ENCODE measurements at places on chromosomes 12 and 14.

DNA sequence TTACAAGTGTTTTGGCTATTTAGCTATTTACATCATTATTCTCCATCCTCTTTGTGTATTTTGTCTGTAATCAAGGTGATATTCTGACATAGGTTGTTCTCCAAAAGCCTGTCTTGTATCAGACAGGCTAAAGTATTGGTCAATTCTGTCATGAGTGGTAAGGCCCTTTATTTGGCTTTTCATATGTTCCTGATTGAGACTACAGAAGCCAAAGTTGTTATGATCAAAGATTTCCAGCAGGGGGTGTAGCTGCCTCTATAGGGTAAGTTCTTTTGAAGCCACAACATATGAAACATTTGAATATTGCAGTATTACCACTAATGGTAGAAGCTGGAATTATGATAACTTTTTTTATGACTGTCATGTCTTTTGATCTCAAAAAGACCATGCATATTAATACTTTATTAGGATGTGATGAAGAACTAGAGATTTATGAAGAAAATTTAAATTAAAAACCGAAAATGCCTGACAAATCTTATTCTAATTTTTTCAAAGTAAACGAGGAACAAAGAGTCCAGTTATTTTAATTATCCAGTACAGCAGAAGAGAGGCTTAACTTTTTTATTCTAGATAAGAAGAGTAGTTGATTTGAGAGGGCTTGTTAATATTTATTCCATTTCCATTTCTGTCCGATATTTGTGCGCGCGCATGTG, 3.4 kb upstream of the ARHGAP5 start:
- no peak for DNase-seq

GRCh38 chr12:13534242-13534641, 337.7 kb downstream of the EMP1 start:
- DNase-seq = no peak

GRCh38 chr12:108116254-108116653, 12.8 kb upstream of the WSCD2 start:
- DNase-seq = no peak

DNA sequence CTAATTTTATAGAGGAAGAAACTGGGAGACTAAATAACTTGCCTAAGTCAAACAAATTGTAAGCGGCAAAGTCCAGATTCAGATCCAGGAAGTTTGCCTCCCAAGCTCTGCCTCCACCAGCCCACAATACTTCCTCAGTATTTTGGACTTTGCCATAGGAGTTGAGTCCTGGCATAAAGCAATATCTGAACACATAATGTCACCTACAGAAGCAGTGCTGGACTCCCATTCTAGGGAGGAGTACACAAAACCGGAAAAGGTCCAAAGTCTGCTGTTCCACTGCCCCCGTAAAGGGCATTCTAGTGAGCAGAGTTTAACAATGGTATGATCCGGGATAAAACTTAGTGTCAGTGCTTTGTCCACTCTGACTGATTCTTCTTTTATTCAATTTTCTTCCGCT, 340.5 kb downstream of the FUT8 start:
- DNase-seq = no peak

GRCh38 chr14:26765301-26765700, 167.5 kb upstream of the NOVA1 start:
- no peak for DNase-seq

DNA sequence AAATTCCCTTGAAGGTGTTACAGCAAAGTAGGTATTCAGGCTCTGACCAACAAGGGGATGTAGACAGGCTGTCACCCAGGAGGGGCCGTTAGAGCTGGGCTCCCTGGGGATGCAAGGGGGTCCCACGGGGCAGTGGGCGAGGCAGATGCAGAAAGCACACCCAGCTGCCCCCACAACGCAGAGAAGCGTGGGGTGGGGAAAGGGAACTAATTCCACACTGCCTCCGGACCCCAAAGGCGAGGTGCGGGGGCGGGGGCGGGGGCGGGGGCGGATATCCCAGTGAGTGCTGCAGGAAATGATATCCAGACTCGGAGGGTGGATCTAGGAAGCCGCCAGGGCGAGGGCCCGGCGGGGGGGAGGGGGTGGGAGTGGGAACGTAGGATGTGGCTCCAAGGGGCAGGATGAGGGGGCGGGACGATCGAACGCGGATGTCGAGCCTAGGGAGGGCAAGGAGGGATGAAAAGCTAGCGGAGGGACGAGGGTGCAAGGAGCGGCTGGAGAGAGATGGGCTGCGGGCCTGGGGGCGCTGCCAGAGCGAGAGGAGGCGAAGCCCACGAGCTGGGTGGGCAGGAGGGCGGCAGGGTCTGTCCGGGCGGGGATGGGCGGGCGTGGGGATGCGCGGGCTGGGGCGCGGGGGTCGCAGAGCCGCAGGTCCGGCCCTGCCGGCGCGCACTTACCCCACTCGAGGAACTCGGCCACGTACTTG, 874 bp downstream of the CDC42BPB start:
- DNase-seq = no peak

GRCh38 chr14:77206261-77206824, 24.7 kb downstream of the TMEM63C start:
- no peak for DNase-seq

DNA sequence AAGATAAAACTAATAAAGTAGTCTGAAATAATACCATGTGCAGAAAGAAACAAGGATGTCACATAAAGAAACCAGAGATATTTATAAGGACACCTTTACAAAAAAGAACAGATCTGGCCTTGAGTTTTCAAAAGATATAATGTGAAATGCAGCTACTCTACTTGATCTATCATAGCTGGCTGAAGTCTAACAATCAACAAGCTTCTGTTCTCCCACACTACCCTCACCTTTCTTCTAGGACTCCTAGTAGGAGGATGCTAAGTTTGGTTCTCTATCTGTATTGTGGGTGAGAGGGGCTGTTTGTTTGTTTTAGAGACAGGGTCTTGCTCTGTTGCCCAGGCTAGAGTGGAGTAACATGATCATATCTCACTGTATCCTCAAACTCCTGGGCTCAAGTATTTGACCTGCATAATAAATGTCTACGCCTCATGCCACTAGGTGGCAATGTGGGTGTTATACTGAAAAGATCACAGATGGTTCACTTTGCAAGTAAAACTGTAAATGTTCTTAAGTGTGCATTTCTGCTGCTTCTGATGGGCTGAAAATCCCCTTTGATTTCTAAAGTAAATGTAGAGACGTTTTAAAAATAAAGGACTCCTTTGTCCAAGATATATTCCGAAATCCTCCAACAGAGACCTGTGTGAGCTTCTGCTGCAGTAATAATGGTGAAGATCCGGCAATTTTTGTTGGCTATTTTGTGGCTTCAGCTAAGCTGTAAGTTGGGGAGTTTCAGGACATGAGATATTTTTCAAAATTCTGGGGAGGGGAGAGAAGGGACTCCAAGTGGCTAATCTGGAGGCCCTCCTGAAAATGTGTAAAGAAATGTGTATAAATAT, 269.3 kb downstream of the DAD1 start:
- DNase-seq = no peak

DNA sequence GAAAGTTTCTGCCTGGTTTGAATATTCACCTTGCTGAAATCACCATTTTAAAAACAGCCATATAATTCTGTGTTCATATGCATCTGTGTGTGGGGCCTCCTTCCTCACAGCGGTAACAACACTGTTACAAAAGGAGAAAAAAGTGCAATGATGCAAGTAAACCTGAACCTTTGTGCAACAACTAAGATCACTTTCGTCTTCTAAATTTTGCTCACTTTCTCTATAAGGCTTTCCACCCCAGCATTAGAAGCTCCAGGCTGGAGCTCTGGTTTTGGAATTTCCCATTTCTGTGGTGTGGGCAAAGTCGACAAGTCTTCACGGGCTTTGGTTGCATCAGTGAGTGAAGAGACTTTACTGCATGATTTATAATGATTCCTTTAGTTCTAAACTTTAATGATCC, 18.4 kb downstream of the FGD6 start:
- DNase-seq = no peak

DNA sequence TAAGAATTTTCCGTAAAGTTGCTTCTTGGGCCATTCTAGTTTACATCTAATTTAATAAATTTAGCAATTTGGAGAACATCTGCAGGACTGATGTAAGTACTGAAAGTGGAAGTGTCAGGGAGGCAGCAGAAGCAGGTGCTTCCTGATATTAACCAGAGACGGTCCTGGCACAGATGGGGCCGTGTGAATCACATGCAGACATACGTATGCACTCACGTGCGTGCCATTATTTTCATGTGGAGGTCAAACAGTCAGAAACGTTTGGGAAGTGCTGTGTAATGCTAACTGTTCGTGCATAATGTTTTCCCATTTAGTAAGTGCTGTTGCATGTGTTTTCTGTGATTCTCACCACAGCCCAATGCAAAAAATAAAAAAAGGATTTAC, 87.8 kb upstream of the DYNC1H1 start:
- DNase-seq = peak; percentile 45

- no peak for DNase-seq
Observed at GRCh38 chr12:1977588-1977987, 26.7 kb downstream of the DCP1B start.

- no peak for DNase-seq
Observed at GRCh38 chr14:45373877-45374276, 120.9 kb upstream of the MIS18BP1 start.

GRCh38 chr12:88416786-88417185, 163.5 kb downstream of the KITLG start:
- DNase-seq = no peak

- no peak for DNase-seq
Observed at GRCh38 chr14:23645812-23646647, 9.9 kb downstream of the DHRS2 start.

All from substantia nigra (tissue), 51 donors.